Activated CD8-positive, alpha-beta memory T cell treated with anti-CD3 and anti-CD28 coated beads, Interleukin-2, amount 50 U/mL, for 48 hours (primary cell): ENCODE measurements at places on chromosomes 1 and 21.

GRCh38 chr1:231734417-231734816 is 107.8 kb downstream of the DISC1 start:
- no peak for DNase-seq

- peak; percentile 87 for DNase-seq
These were observed at the start of gene ZYG11A for GRCh38 chr1:52842643-52843310. Gene ZYG11A (plus strand): TSS chr1:52842760. CDS start chr1:52842884, 124 bp downstream.

GRCh38 chr1:15742339-15742801 is at the start of gene TMEM82:
Gene TMEM82 (plus strand): TSS chr1:15742499. CDS start chr1:15742560, 61 bp downstream.
- no peak for DNase-seq

DNA sequence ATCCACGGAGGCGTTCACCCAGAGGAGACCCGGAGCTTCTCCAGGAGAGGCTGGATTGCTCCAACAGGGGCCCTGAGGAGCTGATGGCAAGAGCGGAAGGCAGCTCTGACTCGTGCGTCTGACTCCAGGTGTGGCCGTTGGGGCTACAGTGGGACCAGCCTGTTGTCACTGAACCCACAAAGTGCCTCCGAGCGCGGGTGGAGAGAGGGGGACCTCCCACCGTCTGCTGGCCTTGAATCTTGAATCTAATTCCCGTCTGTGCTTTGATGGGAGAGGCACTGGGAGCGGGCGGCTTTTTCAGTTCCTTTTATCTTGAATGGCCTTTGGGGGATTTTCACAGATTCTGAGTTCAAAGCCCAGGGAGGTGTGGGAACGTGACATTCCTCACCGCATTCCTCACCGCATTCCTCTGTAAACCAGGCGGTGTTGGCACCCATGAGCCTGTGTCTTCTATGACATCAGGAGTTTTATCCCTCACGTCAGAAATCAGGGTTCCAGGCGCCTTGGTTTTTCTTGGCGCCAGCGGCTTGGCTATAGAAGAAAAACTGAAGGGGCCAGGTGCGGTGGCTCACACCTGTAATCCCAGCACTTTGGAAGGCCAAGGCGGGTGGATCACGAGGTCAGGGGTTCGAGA is 39.2 kb upstream of the COL18A1 start:
- DNase-seq, result no peak

DNA sequence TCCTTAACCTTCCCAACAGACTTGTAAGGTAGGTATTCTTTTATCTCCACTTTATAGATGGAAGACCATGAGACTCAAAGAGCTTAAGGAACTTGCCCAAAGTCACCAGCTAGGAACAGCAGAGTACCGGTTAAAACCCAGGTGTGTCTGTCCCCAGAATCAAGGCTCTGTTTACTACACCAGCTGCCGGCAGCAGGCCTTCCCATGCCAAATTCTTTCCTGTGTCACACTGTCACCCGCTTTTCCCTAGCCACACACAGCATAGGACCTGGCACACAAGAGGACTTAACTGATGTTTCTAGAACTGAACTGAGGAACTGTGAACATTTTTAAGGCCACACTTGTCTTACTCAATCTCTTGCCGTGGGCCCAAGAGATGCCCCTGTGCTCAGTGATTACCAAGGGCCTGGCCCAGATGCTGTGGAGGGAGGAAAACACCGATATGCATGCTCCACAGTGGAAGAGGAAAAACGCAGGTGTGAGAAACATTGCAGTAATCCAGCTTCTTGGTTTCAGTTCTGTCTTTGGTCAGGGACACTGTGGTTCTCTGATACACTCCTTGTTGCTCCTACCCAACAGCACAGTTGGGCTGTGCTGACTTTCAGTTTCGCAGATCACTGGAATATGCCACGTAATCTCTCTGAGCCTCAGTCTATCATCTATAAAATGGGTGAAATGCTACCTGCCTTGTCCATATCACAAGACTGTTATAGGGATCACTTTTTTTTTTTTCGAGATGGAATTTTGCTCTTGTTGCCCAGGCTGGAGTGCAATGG is 13.9 kb upstream of the LY9 start:
- DNase-seq, result no peak

DNA sequence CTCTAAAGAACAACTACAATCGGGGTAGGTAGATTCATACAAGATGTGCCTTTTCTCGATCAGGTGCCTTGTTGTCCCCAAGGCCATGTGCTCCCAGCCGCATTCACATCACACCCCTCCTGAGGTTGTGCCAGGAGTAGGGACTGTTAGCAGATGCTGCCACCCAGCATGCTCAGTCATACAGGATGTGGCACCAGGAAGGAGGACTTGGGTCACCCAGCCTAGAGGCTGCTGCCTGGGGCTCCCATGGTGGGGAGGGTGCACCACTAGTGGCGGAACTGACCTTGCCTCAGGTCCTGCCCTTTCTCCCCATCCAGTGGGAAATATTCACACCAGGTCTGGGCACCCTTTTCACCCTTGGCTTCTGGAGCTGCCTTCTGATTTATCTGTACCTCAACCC is 8.3 kb downstream of the TEX35 start:
- no peak for DNase-seq

- DNase-seq, result no peak
These were observed 19.8 kb downstream of the SELP start for GRCh38 chr1:169610108-169610507.

DNA sequence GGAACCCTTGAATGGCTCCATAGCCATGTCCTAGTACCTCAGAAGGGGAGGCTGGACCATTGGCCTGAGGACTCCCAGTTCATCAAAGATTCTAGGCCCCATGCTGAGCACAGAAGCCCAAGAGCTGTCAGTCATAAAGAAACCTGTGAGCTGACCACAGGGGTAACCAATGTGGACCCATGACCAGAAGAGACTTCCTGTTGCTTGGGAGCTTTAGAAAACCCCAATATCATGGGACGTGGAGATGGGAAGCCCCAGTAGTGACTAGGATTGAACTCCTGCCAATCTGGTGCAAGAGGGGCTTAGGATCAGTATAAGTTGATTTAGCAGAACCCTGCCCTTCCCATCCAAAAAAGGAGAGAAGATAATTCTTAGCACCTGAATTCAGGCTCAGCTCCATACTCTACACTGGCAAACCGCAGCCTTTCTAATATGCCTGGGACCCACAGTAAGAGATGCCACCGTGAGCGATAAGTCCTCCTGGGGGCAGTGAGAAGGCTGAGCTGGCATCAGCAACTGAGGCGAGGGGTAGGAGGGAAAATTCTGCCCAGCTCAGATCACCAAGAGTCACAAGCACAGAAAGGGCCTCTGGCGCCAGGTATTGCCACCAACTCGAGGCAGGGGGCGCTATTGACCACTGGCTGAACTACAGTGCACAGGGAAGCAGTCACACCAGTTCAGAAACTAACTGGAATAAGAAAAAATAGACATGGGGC is 108.9 kb downstream of the CAPN8 start:
- peak; percentile 84 for DNase-seq

DNA sequence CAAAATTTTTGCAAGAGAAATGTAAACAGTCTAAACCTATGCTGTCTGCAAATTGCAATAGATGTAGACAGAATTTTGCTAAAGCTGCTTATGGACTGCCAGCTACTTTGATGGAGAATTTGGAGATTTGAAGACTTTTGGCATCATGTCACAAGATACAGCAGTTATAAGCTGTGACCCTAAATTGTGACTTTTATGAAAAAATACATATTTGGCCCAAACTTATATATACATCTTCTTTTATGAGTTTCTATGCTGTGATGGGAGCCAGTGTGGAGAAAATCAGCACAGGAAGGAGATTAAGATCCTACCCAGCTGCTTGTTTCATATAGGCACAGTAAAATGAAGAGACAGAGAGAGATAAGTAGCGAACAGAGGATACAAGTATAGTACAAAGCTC is 1595.4 kb downstream of the PLA2G4A start:
- no peak for DNase-seq

- DNase-seq, result no peak
These were observed 5.7 kb upstream of the FASLG start for GRCh38 chr1:172653015-172653709.

DNA sequence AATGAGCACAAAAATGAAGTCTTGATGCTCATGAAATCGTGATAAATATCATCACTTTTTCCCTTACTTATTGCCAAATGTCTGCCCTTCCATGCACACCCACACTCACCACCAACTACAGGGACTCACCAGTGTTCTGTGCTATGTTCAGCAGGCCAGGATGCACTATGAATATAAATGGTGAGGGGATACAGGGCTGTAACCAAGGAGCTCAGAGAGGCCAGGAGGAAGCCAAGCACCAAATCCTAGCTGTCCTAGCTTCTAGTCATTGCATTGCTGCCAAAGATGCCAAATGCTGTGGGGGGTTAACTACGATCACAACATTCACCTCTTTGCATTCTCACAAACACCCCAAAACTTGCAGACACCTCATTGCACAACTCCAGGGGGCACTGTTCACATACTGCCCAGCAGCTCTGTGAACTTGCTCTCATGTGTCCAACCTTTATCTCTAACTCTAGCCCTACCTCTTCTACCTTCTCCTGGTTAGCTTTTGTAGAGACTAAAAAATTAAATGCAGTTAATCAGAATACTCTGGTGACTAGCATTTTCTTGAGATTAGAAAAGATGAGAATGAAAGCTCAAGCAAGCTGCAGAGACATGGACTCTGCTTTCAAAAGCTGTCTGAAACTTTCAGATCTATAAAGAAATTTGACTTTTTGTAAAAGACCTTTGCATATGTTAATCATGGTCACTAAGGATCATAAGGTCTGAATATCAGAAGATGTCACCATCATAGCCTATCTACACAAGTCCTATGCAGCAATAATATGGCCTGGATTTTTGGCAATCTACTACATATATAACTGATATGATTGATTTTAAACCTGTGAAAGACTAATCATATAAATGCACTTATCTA is 13.9 kb upstream of the KIF14 start:
- no peak for DNase-seq

- DNase-seq, result no peak
These were observed 1.4 kb upstream of the BCL10 start for GRCh38 chr1:85277802-85278201.

DNA sequence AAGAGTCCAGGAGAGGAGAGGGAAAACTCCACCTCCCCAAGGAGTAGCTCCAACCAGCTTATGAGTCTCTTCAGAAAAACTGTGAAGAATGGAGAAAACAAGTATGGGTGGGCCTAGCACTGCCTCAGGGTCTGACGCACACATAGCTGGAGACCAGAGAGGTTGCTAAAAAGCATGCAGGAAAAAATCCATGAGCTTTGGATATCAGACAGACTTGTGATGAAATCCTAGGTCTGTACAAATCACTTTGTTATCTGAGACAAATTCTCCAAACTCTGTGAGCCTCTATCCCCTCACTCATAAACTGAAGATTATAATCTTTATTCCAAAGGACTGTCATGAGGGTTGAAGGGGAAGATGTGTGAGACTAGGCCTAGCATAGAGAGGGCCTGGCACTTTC is 141.5 kb upstream of the FGGY start:
- DNase-seq, result no peak

DNA sequence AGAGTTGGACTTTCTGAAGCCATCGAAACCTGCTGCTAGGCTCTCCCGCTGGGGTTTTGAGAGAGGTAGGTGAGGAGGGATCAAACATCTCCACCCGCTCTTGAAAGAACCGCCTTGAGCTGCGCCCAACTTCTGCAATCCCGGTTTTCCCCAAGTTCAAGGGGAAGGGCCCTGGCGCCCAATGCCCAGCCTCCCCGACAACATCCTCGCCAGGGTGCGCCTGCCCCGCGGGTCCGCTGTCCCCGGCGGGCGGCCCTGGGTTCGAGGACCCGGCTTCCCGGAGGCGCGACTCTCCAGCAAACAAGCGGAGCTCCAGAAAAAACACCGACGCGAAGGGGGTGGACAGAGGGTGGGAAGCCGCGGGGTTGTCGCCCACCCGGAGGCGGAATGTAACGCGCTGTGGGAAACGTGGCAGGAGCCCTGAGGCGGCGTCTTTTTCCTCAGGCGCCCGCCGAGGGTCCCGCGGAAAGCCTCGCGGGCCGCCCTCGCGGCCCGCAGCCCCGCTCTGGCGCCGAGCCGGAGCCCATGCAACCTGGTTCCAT is 607 bp downstream of the BTG3 start:
- peak; percentile 71 for DNase-seq

- DNase-seq, result no peak
These were observed 102.7 kb downstream of the KCND3 start for GRCh38 chr1:111886741-111887140.

DNA sequence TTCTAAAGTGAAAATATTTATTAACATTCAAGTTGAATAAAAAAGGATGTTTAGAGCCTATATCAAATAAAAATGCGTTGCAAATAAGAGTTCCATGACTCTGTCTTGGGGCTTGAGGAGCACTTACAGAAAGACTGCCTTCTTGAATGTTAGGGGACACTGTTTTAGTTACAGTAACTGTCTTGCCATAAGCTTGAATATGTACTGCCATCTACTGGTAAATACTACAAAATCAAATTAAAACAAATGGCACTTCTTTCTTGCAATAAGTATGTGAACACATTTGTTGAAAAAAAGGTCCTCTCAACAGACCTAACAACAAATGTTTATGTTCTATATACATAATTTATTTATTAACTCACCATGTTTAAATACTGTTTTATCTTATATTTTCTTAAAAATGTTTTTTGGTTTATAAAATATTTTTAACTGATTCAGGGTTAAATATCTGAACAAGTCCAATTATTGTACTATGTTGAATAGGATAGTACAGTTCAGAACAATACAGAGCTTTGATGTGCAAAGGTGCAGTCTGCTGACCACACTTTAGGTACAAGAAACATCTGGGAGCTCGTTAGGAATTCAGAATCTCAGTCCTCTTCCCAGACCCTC is 199.5 kb downstream of the LRRIQ3 start:
- DNase-seq, result no peak

- DNase-seq, result no peak
These were observed 396.0 kb upstream of the DAB1 start for GRCh38 chr1:57819893-57820292.

- no peak for DNase-seq
These were observed 4.3 kb upstream of the OR10X1 start for GRCh38 chr1:158583962-158584361.

DNA sequence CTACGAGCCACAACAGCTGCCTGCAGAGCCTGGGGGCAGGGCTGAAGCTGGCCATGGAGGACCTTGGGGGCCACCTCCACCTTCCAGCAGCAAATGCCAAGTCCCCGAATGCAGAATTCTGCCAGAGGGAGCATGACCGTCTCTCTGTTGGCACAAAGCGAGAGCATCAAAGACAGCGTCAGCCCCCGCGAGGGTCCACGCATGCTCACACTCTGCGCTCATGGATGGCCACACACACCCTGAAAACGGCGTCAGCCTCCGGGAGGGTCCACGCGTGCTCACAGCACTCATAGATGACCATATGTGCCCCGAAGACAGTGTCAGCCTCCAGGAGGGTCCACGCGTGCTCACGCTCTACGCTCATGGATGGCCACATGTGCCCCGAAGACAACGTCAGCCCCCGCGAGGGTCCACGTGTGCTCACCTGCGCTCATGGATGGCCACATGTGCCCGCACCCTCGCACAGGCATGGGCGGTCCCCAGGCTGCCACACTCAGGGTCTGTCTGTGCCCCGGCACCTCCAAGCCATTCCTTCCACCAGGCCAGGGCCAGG is 46.5 kb downstream of the MORN1 start:
- DNase-seq, result no peak

- no peak for DNase-seq
These were observed 13.0 kb downstream of the BTBD19 start for GRCh38 chr1:44821240-44821715.
